ENCODE measurements at places on chromosomes 7 and 10.

DNA sequence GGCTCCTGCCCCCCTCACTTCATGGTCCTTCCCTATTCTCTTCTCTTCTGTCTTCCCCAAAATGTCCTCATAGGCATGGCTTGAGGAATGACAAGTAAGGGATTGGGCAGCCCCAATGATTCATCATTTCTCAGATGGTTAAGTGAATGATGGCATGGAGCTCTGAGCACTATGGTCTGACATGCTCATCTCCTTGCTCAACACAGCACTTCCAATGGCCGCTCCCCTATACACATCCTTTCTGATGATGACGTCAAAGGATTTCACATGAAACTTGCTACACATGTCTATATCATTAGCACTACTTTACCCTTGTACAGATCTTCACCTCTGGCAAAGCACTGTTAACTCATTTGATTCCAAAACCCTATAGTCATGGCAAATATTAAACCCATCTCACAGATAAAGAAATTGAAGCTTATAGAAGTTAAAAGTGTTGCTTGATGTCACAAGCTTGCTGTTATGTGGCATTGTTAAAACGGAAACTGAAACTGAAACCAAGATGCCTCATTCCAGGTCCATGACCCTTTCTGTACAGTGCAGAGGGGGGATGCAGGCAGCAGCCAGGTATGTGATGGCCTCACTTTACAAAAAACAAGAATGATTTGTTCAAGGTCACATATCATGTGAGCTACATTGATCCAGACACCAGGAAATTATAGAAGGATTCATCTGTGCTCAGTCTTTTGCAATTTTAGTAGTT is 90.0 kb upstream of the PLXNA4 start:
- no peak for DNase-seq

DNA sequence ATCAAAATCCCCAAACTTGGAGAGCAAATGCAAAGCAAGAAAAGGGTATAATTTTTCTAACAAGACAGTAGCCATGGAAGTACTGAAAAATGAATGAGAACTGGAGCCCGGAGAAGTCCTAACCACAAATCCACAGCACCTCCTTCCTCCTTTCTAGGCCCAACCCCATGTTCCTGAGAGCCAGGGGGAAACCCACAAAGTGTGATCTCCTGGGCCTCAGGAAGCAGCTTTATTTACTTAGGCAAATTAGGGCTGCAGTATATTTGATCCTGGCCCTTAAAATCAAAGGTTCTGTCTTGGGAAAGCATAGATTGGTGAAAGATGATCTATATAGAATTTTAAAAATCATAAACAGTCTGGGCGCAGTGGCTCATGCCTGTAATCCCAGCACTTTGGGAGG is 103.0 kb downstream of the DOCK4 start:
- DNase-seq: no peak

GRCh38 chr7:38169847-38170246 is 8.2 kb upstream of the STARD3NL start:
- no peak for DNase-seq

DNA sequence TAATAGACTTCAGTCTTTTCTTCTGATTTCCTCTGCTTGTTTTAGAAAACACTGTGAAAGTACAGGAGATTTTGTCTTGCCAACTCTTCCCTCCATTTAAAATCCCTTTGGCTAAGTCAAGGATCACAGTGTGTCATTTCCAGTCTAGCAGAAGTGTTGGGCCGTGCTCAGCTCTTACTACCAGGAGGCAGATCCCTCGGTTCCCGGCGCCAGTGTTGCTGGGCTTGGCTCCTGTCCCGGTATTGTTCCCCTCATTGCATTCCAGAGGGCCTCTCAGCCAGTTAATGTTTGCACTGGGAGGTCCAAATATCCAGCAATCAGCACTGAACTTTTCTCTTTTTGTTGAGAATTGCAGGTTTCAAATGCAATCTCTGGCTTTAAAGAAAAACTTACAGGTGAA is 612.1 kb upstream of the MGMT start:
- no peak for DNase-seq

- no peak for DNase-seq
These were observed 41.4 kb downstream of the PRTFDC1 start for GRCh38 chr10:24911029-24911428.

DNA sequence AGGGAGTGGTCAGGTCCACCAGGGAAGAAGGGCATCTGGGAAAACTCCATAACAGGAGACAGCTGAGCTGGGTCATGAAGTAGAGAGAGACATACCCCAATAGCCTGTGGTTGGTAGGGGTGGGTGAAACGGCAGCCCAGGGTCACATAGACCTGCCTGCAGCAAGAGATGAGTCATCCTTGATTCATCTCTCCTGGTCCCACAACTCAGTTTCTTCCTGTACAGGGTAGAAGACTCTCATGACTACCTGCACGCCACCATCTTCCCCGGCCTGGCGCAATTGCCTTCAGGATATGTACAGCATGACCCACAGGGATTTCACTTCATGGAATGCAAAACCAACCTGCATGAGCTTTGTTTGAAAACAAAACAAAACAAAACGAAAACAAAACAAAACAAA is 45.1 kb upstream of the ADAM12 start:
- no peak for DNase-seq

DNA sequence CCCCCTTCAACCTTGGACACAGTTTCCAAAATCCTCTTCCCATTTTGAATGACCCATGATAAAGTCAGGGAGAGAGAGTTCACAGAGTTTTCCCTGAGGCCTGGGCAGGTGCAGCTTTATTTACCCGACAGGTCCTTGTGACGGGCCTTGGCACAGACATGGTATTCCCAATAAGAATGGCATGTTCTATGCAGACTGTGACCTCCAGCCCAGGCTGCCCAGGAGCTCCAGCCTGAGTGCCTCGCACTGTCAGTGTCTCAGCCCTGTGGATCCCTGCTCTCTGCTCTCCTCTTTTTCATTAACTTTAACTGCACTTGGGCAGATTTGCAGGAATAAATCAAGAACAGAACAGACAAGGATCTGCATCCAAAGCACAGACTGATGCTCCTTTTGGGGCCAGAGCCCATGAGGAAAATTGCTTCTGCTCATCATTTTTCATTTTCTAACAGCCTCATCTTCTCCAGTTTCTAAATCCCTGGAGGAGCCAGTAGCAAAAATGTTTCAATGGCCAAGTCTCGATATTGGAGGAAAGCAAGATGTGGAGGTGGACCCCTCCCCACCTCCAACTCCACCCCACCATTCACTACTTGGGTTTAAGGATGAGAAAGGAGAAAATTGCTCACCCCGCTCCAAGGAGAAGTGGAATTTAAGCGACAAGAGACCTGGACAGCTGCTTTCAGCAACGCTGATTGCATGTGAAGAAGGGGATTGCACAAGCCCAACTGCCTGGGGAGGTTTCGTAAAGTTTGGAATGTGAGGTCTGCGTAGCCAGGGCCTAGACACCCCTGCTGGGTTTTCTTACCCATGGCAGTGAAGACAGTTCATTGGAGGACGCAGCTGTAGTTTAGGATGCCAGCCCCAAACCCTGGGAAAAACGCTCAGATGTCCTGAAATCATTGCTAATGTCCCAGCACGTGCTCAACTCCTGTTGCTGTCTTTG is 225.9 kb downstream of the WDR11 start:
- no peak for DNase-seq

- DNase-seq: no peak
These were observed 31.2 kb upstream of the PLEKHA1 start for GRCh38 chr10:122343135-122343800.

GRCh38 chr7:129828989-129829736 is 123.6 kb downstream of the UBE2H start:
- DNase-seq: no peak

- no peak for DNase-seq
These were observed 97.7 kb upstream of the RPA3 start for GRCh38 chr7:7816084-7816483.

DNA sequence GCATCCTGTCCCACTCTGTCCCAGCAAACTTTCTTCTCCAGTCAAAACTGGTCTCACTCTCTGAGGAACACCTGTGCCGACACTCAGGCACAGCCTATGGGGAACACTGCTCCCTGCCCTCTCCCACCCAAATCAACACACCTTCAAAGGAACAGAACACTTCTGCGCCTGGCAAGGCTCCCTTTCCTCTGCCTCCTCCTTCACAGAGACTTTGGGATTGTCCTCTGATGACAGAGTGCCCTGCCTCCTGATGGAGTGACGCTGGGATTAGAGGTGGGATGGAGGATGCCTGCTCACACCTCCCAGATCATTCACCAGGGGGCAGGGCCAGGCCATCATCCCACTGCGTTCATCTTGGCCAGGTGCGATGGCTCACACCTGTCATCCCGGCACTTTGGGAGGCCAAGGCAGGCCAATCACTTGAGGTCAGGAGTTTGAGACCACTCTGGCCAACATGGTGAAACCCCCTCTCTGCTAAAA is 26.5 kb downstream of the KLF6 start:
- no peak for DNase-seq

DNA sequence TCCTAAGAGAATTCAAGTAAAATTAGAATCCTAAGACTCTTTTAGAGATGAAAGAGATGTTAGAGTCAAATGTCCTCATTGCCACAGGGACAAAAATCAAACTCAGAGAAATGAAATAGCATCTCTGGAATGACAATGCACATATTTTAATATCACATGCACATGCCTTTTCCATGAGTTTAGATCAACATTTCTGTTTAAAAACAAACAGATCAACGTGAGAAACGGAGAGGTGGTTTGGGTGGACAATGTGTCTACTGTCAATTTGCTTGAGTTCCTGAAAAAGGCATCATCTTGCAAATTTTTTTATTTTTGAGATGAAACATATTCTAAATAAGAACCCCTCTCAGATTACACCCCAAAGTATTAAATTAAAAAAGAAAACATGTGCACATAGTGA is 130.0 kb downstream of the CHRM2 start:
- no peak for DNase-seq

- no peak for DNase-seq
These were observed 15.3 kb upstream of the KCNIP2 start for GRCh38 chr10:101858723-101859500.

DNA sequence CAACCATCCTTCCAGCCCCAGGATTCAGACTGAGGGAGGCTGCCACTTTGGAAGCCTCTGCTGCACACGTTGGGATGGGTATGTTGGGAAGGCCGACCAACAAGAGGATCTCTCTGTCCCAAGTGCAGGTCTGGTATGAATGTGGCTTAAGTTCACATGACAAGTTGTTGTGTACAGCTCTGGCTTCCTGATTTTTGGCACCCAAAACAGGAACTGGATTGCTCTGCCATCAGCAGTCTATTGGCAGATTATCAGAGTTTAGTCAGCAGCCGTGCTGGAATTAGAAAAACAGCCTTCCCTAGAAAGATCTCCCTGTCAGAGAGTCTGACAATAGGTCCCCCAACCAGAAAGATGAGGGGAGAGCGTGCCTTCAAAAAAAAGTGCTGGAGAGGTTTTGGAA is 66.9 kb downstream of the GOLGA7B start:
- DNase-seq: no peak

DNA sequence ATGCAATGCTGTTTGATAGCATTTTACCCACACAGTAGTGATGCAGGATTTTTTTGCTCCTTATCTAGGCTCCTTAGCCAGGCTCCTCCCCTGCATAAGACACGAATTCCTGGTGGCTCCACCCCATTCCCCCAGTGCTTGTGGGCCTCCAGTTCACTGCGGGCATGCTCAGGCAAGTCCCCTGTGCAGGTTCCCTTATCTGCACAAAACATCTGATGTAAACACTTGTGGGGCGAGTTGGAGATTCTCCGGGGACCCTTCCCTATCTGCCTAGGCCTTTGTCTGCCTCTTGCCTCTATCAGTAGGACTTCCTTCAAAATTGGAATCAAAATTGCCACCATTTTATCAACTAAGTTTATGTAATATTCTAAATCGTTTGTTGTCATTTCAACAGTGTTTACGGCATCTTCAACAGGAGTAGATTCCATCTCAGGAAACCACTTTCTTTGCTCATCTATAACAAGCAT is 5.4 kb upstream of the STK17A start:
- no peak for DNase-seq

- no peak for DNase-seq
These were observed 136.9 kb upstream of the GPR26 start for GRCh38 chr10:123529146-123529760.

GRCh38 chr7:151839451-151839921 is 37.4 kb downstream of the PRKAG2 start:
- DNase-seq: no peak

DNA sequence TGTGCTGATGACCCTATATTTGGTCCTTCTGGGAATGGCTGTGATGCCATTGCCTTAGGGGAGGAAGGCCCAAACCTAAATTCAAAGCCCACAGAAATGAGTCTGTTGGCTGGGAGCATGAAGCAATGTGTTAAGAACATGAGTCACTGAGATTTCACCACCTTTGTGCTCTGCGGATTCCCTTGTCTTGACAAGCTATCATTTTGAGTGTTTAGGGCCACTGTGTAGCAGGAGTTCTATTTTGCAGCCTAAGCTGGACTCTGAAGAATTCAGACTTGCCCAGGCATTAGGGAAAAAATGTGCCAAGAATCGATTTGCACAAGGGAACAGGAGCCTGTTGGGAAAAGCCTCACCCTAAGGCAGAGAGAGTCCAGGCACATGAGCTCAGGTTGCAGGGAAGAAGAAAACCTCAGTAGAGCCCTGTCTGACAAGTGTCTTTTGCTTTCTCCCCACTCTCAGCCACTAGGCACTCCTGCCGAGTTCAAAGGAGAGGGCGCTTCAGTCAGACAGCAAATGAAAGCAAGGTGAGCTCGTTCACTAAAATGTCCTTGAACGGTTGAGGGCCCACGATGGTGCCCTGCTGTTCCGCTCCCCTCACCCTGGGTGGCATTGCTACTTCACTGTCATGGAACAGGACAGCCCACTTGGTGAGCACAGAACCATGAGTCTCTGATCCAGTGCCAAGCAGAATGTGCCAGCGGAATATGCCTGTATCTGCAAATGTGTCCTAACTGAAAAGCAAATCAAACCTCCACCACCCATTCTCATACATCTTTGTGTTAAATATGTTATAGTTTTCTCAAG is 93.6 kb downstream of the PRLHR start:
- no peak for DNase-seq

- DNase-seq: peak; percentile 18
These were observed 973 bp downstream of the CAMK1D start for GRCh38 chr10:12350167-12350872.

- no peak for DNase-seq
These were observed 14.9 kb upstream of the MXI1 start for GRCh38 chr10:110192552-110192951.

DNA sequence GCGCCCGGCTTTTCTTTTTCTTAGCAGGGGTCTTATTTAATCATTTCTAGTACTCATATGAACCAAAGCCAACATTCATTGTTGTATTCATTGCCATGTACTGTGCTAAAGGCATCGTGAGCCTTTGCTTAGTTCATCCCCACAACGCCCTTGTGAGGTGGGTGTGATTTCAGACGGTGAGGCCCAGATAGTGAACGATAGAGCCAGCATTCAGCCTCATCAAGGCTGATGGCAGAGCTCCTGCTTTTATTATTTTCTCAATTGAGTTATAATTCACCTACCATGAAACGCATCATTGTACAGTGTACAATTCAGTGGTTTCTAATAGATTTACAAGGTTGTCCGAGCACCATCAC is 50.1 kb downstream of the HK1 start:
- no peak for DNase-seq

- no peak for DNase-seq
These were observed 44.9 kb downstream of the ANXA8 start for GRCh38 chr10:47438857-47439474.

All from stimulated activated CD8-positive, alpha-beta memory T cell treated with anti-CD3 and anti-CD28 coated beads, Interleukin-2, amount 100 ng/mL, for 1 hour (primary cell).